Stimulated activated CD8-positive, alpha-beta memory T cell treated with anti-CD3 and anti-CD28 coated beads, Interleukin-15, amount 100 ng/mL, for 48 hours (primary cell): ENCODE measurements at places on chromosomes 12 and 14.
A peak's percentile ranks its signal among the peaks of the same experiment; 100 is the strongest.

DNA sequence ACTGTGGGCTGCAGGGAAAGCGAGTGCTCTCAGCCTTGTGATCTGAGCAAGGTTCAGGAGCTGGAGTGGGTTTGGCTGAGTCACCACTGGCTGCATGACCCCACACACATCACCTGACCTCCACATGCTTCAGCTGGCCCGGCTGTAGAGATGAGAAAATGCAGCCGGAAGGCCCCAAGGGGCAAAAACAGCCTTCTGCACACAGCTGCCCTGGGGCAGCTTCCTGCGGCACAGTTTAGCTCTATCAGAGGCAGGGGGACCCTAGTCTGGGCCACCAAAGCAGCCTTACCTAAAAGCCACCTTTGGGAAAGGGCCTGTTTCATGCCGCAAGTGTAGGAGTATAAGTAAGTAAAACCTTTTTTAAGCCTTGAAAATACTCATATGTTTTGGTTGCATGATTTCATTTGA lies 123.3 kb downstream of the SSPN start:
- DNase-seq, result no peak

DNA sequence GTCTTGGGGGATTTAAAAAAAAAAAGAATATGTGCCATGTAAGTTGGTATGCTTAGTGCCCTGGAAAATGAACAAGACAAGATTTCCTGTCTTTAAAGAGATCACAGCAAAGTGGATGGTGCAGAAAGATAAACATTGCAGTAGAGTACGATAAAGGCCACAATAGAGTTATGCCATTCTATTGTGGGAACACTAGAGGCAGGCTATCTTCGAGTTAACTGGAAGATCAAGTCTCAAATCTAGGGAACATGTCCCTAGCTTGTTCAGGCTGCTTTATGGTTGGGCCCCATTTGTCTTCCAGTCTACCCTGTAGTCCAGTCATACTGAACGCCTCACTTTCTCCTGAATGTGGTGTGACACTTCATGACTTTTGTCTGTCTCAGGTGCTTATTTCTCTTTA lies 18.7 kb upstream of the CCT2 start:
- DNase-seq, result no peak

- DNase-seq, result no peak
Observed at GRCh38 chr12:84922693-84923092, 10.1 kb upstream of the SLC6A15 start.

- no peak for DNase-seq
Observed at GRCh38 chr14:87632796-87633195, 360.2 kb downstream of the GALC start.

DNA sequence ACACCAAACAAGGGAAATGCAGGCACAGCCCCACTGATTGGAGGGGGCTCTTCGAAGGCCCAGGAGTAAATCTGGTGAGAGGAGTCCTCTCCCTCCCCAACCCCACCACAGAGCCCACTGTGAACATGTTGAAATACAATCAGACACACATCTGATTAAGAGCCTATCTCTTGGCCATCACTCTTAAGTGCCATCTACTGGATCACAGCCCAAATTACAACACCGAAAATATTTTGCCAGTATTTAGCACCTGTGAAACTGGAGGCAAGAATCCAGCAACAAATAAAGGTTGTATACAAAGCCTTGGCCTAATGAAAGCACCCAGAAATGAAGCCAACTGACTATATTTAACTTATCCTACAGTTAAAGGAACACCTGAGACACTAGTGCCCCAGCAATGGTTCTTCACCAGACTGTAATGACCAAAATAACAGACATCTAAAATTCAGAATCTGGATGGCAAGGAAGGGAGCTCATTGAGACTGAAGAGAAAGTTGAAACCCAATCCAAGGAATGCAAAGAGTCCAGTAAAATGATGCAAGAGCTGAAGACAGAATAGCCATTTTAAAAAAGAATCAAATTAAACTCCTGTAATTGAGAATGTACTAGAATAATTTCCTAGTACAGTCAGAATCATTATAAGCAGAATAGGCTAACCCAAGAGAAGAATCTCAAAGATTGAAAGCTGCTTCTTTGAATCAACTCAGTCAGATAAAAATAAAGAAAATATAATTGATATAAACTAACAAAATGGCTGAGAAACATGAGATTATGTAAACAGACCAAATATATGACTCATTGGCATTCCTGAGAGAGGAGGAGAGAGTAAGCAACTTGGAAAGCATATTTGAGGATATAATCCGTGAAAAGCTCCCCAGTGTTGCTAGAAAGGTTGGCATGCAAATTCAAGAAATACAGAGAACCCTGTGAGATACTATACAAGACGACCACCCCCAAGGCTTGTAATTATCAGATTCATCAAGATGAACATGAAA lies 1117.0 kb downstream of the FLRT2 start:
- no peak for DNase-seq

DNA sequence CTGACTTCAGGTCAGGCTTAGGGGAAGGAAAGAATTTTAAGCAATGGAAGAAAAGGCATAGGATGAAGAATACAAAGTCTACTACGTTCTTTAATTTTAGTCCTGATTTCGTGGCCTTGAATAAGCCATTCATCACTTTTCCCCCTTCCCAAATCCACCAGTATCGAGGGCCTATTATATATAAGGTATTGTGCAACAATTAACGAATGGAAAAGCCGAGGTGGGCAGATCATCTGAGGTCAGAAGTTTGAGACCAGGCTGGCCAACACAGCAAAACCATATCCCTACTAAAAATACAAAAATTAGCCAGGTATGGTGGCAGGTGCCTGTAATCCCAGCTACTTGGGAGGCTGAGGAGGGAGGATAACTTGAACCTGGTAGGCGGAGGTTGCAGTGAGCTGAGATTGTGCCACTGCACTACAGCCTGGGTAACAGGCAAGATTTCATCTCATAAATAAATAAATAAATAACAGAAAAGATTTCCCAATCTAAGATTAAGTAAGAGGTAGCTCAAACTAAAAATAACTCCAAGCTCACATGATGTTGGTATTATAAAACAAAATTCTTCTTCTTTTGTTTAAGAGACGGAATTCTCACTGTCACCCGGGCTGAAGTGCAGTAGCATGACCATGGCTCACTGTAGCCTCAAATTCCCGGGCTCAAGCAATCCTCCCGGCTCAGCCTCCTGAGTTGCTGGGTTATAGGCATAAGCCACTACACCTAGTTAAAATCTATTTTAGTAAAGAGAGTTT lies 58.3 kb upstream of the NR2C1 start:
- no peak for DNase-seq

DNA sequence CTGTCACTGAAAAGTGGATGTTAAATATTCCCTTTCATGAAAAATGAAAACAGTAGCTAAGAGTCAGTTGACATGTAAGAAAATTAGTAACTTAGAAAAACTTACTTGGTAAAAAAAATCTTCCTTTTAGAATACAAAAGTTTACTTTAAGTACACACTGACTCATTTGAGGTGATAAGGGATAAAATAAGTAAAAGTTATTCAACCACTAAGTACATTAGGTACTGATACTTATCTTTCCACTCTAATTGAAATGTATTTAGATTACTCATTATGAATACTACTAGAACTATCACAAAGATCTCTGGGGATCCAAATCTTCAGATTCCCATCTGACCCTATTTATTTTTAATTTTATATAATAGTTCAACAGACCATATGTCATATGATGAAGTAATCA lies 12.2 kb downstream of the SYCP3 start:
- no peak for DNase-seq

- DNase-seq, result no peak
Observed at GRCh38 chr14:21017528-21018245, 7.2 kb downstream of the NDRG2 start.

DNA sequence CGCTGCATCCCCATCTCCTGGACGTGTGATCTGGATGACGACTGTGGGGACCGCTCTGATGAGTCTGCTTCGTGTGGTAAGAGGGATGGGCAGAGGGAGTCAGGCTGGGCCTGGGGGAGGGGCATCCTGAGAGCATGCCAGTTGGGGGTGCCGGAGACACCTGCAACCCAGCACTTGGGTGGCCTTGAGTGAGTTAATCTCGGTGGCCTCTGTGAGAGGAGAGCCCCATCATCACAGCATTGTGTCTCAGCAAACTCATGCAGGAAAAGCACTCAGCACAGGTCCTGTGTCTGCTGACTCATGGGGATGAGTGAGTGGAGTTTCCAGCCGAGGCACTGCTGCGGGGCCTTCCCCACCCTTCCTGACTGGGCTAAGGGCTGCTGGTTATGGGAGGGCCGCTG lies 19.6 kb upstream of the LRP1-AS start:
- peak; percentile 42 for DNase-seq

GRCh38 chr12:122966743-122967550 lies 684 bp upstream of the ABCB9 start:
- no peak for DNase-seq

- DNase-seq, result no peak
Observed at GRCh38 chr14:72616294-72616693, 277.6 kb downstream of the DPF3 start.

GRCh38 chr14:43336351-43336750 lies 1170.7 kb downstream of the FSCB start:
- no peak for DNase-seq

DNA sequence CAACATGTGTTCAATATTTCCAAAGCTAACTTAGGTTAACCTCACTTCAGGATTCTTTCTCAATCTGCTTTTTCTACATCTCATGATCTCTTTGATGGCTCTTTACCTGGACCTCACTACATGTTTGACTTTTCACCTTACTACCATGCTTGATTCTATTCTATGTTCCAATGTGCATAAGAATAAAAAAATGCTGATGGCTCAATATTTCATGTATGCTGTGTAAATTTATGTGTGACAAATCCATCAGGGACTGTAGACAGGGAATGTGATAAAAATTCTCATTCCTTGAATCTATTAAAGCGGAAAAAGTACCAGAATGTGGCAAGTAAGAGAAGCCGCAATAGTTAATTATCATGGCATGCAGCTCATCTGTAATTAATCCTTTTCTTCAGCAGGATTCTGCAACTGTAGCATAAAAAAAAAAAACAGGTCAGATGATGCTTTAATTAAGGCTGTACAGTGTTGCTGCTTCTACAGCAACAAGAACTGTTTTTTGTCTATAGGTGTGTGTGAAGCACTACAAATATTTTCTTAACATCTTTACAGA lies 276.9 kb upstream of the PRKD1 start:
- DNase-seq, result no peak

DNA sequence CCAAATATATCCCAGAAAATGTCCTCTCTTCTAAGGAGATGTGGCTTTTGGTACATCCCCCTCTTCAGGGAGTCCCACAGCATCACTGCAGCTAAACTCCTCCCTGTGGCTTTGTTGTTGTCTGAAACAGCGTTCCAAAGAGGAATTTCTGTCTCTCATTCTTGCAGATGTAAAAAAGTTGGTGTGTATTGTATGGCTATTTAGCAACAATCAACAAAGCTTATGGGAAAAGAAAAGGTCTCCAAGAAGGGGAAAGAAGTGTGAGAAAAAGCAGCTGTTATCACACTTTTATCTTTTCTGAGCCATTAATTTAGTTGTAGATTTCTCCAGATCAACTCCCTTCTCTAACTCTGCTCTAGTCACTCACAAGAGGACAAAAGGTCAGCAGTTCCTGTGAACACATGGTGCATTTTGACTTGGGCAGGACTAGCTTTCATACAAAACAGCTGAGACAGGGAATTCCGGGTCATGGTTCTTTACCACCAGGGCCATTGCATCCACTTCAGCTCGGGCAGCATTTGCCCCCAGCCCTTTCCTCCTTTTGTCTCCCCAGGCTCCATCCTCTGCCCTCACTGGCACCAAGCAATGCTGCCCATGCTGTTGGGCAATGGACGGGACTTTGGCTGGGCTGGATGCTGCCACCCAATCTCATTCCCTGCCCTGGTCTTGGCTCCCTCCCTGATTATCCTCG lies 184.7 kb downstream of the TMX1 start:
- no peak for DNase-seq

DNA sequence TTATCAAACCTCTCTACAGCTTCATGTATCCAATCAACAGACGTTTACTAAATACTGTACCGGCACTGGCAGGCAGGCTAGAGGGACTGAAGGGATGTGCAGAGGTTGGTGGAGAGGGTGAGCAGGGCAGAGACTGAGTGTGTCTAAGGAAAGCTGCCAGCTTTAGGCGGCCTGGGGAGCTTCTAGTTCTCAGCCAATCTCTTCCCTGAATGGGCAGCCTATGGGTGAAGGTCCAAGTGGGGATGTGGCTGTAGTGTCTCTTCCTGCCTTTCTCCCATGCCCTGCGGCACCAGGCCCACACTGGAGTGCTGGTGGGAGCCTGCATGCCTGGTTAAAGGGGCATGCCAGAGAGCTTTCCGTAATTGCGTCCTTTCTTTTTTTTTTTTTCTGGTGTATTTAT lies 239.8 kb downstream of the CACNA1C start:
- no peak for DNase-seq

DNA sequence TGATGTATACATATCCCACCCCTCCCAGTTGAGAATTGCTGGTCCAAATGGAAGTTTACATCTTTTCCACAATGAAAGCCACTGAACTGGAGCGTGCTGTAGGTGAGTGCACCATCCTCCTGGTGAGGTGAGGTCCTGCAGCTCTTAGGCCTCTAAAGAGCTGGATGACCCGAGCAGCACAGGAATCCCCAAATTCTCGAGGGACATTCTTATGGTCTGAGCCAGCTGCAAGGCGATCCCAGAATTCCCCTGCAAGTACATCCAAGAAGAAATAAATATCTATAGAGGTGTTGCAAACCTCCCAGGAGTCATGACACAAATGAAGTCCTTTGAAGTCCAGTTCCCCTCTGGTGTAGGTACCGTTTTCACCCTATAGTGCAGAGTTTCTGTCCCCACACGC lies 24.0 kb downstream of the TMEM132C start:
- DNase-seq, result no peak

DNA sequence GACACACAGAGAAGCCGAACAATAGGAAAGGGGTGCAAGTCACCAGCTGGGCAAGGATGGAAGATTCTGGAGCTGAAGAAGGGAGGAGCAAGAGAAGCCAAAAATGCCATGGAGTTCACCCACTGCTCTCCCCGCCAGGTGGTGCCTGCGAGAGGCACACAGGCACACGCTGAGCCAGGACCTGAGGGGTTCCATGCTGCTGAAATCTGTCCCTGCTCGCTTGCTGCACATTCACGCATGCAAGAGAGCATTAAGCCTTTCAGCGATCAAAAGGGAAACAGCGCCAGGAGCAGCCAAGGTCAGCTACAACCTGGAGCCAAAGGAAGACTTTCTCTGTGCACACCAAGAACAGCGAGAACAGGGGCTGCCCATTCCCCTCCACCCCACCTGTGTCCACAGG lies 104.1 kb downstream of the ANO2 start:
- no peak for DNase-seq

- no peak for DNase-seq
Observed at GRCh38 chr12:108551535-108551934, 9.4 kb downstream of the SART3 start.

GRCh38 chr12:55830601-55831446 lies 1.4 kb upstream of the DNAJC14 start:
- no peak for DNase-seq
